Body of pancreas (tissue), 4 donors: ENCODE measurements at places on chromosomes 7 and 10. TPM values are rescaled to one million over a fixed set of nuclear protein-coding genes. Genes with fewer than 3 reads are reported as not detected.
A peak's percentile ranks its signal among the peaks of the same experiment; 100 is the strongest.

The PRPS1L1 gene
- total RNA-seq: not detected

The PTN gene
- 5.7 TPM for total RNA-seq

The HEPACAM2 gene
- total RNA-seq: not detected

The HABP2 gene
- total RNA-seq: 10.6 TPM

The GDF2 gene
- not detected for total RNA-seq

The OR2A7 gene
- total RNA-seq: 14.5 TPM

The AS3MT gene
- 4.7 TPM for total RNA-seq

The NME8 gene
- total RNA-seq: not detected

The CREM gene
- total RNA-seq: 10.5 TPM

The HACD1 gene
- total RNA-seq: 1.0 TPM

The CYP2C19 gene
- total RNA-seq: 0.78 TPM

DNA sequence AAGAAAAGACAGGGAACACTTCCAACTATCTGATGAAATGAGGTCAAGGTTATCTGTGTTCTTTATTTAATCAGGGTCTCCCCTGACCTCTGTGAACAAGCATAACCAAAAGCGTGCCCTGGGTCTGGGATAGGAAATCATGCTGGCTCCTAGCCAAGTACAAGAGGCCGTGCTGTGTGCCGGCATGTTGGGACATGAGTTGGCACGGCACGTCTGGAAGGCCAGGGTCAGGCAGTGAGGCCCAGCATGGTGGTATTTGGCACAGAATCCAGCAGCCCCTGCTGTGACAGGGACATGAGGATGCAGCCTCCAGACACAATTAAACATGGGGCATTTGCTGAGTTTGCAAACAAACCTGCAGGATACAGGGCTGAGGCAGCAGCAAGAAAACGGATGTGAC is 320.4 kb downstream of the PLXNA4 start:
- peak; percentile 67 for DNase-seq

GRCh38 chr7:123265853-123266252 is 66.1 kb upstream of the SLC13A1 start:
- no peak for DNase-seq

- DNase-seq: no peak
Observed at GRCh38 chr10:121171825-121172787, 320.9 kb downstream of the WDR11 start.

DNA sequence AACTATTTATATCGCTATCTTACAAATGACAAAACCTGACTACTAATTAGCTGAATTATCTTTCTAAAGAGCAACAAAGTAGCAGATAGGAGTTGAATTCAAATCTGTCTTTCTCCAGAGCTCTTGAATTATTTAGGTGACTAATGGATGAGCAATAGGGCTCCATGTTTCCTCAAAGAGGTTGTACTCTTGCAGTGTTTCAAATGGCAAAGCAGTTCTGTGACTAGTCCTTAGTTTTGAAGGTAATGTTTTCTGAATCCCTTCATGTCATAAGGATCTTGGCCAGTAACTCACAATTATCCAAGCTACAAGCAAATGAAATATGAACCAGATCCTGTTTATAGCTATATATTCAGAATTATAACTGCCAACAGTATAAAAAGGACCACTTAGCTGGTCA is 999.7 kb downstream of the NRG3 start:
- DNase-seq: no peak

DNA sequence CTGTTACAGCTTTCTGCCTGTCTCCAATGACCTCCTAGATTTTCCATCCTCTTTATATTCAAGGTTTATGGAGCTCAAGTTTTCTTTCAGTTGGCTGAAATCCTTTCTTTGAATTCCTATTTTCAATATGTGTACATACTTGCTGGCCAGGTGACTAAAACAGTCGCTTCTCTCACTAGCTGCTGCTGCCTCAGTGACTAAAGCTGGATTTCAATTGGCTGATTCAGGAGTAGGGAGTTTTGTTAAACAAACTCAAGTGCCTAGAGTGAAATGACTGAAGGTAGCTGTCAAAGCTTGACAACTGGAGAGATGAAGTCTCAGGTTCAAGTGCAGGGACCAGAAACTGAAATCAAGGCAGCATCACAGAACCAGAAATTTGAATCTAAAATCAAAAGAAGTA is 6.7 kb upstream of the POLR1F start:
- no peak for DNase-seq

DNA sequence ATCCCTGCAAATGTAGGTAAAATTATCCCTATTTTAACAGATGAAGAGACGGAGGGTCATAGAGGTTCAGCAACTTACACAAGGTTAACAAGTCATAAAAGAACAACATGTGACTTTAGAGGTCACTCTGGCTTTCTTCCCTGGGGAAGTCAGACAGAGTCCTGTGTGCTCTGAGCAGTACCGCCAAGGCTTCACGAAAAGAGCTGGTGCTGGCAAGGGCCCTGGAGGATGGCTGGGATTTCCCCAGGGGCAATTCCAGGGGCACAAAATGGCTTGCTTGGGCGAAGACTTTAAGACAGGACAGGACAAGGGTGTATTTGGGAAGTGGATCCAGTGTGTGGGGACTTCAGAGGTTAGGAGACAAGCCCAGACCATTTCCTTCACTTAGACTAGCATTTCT is 144.1 kb downstream of the PIP4K2A start:
- no peak for DNase-seq

- no peak for DNase-seq
Observed at GRCh38 chr7:24052572-24053260, 231.3 kb upstream of the NPY start.

DNA sequence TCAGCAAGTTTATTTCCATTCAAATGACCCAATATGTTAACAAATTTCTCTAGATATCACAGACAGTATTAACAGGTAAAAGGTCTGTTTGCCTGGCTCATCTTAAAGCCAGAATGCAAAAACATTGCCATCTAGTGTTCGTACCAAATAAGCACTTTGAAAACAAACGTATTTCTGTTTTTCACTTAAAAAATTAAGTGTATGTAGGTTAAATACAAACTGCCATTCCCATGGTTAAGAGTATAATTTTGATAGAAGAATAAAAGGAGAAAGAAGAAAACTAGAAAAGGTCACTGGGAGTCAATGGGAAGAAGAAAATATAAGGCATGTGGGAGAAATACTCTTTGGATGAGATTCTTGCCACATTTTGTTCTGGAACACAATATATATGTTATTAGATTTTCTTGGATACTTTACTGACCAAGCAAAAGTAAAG is 51.0 kb downstream of the ORC5 start:
- no peak for DNase-seq

- no peak for DNase-seq
Observed at GRCh38 chr7:105157278-105157677, 143.3 kb downstream of the KMT2E start.

- no peak for DNase-seq
Observed at GRCh38 chr10:91289305-91289704, 68.8 kb downstream of the PCGF5 start.

DNA sequence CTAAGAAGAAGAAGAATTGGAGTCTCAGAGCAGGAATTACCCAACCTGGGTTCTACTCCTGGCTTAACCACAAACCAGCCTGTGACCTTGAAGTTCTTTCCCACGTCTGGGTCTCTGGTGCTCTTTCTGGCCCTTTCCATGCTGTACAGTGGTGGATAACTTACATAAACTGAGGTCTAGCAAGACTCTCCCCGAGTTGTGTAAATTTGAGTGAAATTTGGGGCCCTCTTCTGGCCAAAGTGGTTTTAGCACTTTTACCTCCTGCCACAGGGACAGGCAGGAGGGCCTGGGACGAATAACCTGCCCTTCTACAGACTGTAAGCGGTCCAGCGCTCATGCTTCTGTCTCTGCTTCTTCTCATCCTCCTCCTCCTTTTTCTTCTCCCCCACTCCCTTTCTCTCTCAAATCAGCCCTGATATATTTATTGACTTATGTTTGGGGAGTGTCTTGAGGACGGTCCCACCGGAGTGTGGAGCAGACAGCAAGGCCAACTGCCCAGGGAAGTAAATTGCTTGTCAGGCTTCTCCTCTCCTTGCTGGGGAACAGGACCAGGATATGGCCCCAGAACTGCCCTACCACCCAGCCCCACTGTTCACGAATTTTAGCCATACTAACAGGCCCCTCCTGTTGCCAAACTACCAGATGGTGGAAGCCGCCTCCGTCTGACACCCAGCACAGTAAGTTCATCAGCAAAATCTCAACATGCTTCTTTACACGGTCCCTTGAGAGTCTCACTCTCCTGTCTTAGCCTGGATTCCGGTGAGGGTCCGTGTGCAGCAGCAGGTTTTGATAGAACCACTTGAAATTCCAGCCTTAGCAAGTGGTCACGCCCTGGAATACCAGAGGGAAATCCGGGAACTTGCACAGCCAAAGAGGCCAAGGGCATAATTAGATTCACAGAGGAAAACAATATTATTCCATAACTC is 4.0 kb upstream of the SH3PXD2A start:
- DNase-seq: peak; percentile 70

- no peak for DNase-seq
Observed at GRCh38 chr10:97046456-97047082, 139.2 kb downstream of the SLIT1 start.

- no peak for DNase-seq
Observed at GRCh38 chr7:101066833-101067177, 18.5 kb upstream of the TRIM56 start.

- DNase-seq: no peak
Observed at GRCh38 chr10:130198651-130199050, 62.5 kb downstream of the GLRX3 start.

- no peak for DNase-seq
Observed at GRCh38 chr10:127911218-127911866, 4.4 kb downstream of the PTPRE start.

- no peak for DNase-seq
Observed at GRCh38 chr10:115095758-115096157, 2.6 kb downstream of the ATRNL1 start.

- no peak for DNase-seq
Observed at GRCh38 chr7:48710995-48711394, 213.4 kb upstream of the CDC14C start.

DNA sequence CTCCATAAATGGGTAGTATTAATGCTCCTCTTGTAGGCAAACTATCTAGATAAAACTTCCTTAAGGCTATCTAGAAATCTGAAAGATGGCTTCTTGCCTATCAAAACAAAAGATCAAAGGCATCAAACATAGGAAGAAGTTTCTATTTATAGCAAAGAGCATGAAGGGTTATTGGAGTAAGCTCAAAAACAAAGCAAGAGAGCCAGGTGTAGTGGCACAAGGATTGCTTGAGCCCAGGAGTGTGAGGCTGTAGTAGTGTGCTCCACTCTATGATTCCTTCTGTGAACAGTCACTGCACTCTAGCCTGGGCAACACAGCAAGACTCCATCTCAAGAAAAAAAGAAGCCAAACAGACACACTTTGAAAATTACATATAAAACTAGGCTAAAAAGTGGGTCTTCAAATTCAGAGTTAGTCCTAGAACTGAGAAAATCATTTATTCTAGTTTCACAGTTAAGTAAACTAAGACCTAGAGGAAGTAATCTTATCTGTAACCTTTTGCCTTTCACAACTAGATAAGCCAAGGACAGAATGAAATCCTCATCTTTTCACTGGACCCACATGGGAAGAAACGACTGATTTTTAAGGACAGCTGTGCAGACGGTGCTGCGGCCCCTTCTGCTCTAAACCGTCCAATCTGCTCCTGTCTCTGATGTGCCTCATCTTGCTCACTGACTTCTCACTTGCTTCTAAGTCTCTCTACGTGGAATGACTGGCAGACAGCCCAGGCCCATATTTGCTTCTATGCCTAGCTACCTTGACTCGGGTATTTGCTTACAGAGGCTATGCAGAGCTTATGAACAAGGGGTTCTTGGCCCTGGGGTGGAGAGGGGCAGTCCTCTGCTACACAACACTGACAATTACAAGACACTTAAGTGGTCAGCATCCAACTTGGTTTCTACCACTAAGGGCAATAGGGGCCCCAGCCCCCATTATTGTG is 50.0 kb downstream of the ESYT2 start:
- peak; percentile 71 for DNase-seq

GRCh38 chr7:149000961-149001360 is 27.3 kb downstream of the PDIA4 start:
- no peak for DNase-seq

DNA sequence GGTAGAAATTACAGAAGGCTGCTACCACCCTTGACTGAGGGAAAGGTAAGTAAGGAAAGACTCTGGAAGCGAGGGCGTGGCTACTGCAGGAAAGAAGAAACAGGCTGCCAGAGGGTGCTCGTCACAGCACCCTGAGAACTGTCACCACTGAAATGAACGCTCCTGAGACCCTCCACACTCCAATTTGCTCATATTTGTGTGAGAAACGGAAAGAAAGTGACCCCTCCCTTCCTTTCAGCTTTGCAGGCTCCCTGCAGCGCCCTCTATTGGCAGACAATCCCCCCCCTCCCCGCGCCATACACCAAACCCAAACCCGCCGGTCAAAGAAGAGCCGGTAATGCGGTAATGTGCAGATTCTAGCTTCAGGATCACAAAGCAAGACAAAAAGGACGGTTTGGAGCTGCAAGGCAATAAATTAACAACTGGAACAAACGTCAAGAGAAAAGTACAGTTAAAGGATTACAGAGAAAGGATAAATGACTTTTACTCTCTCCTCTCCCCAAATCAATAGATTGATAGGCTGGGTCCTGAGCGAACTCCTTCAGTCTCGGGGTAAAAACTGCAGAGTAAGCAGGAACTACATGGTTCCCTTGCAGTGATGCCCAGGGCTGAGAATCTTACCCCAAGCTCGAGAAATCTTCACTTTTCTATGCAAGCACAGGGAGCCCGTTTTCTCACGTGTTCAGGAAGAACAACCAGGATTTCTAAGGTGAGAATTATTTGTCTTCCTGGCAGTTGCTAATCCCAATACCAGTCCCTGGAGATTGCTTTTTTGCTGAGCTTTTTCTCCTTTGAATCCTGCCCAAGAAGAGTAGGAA is 47.6 kb downstream of the STEAP1B start:
- DNase-seq: peak; percentile 80

DNA sequence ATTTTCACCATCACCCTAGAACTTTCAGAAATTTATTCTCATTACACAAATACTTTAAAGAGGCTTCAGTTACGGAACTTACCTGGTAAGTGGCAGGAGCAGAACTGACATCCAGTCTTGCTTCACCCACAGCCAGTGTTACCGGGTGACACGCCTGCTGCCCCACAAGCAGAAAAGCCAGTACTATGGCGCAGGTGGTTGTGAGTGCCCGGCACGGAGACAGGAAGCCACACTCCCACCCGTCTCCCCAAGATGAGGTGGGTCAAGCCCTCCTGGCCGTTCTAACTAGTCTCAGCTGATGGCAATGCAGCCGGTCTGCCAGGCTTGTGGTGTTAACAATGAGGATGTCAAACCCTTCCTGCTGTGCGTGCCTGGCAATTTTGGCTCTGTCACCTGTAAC is 86.9 kb downstream of the PROSER2 start:
- DNase-seq: no peak

GRCh38 chr10:4144817-4145216 is 359.8 kb upstream of the KLF6 start:
- DNase-seq: no peak
